ENCODE measurements at places on chromosomes 5 and 9.

DNA sequence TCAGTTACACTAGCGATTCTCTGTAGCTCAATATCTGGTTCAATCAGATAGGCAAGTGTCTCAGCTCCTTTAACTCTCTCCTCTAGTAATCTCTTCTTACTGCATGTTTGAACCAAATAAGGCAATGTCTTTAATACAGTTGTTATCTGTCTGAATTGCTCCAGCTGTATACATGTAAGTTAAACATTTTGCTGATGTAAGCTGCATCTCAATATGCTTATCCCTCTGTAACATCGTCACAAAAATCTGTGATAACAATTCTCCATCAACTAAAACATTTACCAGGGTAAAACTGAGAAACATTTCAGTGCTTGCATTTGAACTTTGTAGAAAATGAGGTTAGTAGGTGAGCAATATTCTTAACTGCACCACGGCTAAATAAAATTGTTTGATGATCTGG is 29.6 kb upstream of the IGFBPL1 start:
- no peak for DNase-seq

- DNase-seq: no peak
These were observed 158.0 kb downstream of the PAX5 start for GRCh38 chr9:36876056-36876455.

DNA sequence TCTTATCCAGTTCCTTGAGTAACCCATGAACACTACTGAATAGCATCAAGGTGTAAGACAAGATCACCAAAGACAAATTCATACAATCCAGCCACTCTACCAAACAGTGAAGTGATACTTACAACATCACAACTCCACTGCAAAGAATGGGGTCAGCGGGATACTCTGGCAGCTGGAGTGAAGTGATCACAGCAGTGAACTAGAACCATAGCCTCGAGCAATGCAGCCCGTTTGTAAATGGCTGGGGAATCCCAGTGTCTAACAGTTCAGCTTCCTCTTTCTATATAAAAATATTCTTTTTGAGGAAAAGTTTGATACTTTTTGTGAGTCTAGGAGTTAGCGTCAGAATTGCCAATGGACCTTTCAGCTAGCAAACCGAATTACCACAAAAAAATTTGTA is 515.2 kb downstream of the ZNF608 start:
- no peak for DNase-seq

GRCh38 chr5:173954671-173955521 is 34.1 kb upstream of the C5orf47 start:
- no peak for DNase-seq

GRCh38 chr5:73215891-73216610 is 43.1 kb downstream of the TMEM174 start:
- peak; percentile 46 for DNase-seq

DNA sequence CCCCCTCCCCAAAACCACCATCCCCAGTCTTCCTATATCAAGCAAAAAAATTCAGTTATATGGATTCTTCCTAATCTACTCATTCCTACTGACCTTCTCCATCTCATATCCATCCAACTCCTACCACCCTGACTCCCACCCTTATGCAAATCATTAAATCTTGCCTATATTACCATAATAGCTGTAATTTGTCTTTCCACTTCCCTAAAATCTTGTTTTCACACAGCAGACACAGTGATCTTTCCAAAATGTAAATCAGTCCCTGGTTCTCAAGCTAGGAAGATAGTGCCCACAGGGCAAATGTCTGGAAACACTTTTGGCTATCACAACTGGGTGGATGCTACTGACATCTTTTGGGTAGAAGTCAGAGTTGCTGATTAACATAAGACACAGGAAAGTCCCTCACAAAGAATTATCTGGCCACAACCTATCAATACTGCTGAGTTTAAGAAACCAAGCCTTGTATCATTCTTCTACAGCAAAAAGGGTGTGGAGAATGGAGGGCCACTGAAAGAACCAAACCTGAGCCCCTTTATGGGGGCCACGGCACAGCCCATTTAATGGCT is 1.4 kb downstream of the SRA1 start:
- no peak for DNase-seq

GRCh38 chr5:150211156-150212030 is 21.5 kb downstream of the SLC6A7 start:
- no peak for DNase-seq

DNA sequence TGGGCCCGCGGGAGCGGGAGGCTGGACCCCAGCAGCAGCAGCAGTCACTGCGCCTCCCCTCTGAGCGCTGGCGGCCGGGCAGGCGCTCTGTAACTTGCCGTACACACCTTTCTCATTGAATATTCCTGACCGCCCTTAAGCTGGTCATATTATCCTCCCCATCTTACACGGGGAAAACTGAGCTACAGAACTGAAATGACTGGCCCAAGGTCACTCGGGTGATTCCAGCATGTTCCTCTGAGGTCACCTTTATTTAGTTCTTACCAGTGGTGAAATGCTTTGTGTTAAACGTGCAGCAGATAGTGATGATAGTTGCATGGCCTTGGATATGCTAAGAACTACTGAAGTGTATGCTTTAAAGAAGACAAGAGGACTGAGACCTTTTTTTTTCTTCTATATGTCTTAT is 607 bp downstream of the UQCRQ start:
- DNase-seq: no peak

DNA sequence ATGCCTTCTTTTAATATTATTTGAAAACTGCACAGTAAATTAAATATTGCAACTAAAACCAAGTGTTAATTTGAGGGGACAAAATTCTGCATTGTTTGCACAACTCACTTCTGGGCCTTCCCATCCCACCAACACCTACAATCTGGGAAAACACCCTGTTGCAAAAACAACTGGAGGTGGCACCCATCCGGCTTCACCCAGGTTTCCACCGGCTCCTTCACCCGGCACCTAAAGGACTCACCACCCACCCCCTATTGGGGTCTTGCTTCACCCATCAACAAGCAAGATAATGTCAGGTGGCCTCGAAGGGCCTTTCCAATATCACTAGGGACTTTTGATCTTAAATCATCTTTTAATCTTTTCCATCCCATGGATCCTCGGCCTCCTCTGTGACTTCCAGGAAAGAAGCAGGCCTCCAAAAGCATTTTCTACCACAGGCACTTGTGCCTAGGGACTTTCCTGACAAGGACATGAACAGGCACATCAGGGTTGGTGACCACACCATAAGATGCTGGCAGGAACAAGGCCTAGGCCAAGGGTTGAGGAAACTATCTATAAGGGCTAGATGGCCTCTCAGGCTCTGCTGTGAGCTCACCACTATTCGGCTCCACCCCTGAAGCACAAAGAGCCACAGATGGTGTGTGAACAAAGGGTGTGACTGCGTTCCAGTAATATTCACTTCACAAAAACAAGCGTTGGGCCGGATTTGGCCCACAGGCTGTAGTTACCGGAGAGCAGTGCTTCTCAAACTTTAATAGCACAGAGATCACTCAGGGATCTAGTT is 205.1 kb downstream of the AUH start:
- no peak for DNase-seq

GRCh38 chr5:163185315-163185714 is 252.1 kb upstream of the CCNG1 start:
- no peak for DNase-seq

DNA sequence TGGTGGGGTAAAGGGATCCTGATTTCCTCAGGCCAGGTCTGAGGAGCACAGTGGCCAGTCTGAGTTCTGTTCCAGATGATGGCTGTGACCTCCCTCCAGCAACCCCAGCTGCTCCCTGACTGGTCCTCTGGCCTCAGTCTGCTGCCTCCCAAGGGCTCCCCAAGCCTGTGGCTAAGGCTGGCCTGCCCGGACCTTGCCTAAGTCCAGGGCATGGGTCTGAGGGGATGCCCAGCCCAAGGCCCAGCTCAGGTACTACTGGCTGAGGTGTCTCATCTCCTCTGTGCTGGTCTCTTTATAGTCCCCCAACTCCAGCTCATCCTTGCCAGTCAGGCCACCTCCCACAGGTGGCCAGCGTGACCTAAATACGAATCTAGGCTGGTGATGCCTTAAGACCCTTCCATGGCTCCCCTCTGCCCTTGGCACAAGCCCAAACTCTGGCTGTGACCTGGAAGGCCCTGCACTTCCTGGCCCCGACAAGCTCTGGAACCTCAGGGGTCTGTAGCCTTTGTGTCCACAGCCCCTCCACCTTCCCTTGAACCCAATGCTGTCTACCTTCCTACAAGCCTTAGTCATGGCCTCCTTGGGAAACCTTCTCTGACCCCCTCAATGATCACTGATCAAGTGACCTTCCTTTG is 9.8 kb downstream of the KIF12 start:
- DNase-seq: no peak

GRCh38 chr9:135769489-135770202 is 67.7 kb downstream of the KCNT1 start:
- DNase-seq: no peak

DNA sequence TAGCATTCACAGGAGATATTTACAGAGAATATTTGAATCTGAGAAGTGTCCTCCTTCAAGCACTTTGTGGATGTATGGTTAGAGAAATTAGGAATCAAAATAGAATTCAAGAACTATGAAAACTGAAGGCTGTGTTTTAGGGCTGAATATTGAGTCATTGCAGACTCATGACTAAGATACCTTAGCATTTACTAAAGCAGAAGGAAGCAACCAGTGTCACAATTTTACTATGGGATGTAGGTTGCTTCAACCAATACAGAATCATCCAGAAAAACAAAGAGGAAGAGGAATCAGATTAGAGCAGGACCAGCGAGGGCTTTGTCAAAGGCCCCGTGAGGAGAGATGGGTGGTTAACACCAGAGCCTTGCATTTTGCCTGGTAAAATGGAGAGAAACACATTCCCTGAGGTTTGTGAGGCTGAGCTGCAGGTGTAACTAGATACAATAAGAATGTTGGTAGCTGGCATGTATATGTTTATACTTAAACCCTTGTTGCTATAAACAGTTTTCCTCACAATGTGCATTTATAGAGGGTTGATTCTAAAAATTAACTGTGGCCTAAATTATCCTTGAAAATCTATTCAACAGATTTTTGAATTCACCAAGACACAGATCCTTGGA is 518.1 kb downstream of the AGTPBP1 start:
- no peak for DNase-seq

GRCh38 chr5:55021821-55022220 is 2.2 kb upstream of the GZMK start:
- peak; percentile 21 for DNase-seq

- no peak for DNase-seq
These were observed 14.5 kb downstream of the GSN start for GRCh38 chr9:121282277-121283079.

DNA sequence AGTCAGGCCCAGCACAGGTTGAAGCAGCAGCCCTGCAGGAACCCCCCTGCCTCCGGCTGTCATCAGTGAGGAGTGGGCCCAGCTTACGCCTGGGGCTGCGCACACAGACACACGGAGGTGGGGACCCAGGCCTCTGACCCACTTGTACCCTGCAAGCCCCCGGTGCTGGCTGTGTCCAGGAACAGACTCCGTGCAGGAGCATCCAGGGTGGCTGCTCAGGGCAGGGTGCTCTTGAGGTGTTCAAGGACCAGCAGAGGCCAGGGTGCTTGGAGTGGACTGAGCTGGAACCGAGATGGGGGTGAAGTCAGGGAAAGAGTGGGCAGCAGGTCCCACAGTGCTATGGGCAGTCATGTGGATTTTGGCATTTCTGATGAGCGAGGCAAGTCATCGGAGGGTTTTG is 199.5 kb downstream of the CACNA1B start:
- DNase-seq: no peak

DNA sequence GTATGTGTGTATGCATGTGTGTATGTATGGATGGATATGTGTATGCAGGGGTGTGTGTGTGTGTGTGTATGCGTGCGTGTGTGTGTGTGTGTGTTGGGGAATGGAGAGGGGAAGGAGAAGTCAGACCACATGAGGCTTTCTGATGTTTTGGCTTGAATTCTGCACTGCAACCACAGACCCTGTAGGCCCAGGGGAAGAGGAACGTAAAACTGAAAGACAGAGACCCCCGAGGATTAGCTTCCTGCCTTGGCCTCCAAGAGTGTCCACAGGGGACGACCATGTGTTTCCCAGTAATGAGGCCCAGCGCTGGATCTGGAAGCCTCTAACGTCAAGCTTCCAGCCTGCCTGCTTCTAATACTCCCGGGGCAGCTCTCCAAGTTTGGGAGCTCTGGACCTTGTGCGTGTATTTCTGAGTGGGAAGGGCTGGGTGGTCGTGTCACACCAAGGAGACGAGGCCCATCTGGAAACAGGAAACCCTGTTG is 5.8 kb downstream of the DCANP1 start:
- DNase-seq: no peak

DNA sequence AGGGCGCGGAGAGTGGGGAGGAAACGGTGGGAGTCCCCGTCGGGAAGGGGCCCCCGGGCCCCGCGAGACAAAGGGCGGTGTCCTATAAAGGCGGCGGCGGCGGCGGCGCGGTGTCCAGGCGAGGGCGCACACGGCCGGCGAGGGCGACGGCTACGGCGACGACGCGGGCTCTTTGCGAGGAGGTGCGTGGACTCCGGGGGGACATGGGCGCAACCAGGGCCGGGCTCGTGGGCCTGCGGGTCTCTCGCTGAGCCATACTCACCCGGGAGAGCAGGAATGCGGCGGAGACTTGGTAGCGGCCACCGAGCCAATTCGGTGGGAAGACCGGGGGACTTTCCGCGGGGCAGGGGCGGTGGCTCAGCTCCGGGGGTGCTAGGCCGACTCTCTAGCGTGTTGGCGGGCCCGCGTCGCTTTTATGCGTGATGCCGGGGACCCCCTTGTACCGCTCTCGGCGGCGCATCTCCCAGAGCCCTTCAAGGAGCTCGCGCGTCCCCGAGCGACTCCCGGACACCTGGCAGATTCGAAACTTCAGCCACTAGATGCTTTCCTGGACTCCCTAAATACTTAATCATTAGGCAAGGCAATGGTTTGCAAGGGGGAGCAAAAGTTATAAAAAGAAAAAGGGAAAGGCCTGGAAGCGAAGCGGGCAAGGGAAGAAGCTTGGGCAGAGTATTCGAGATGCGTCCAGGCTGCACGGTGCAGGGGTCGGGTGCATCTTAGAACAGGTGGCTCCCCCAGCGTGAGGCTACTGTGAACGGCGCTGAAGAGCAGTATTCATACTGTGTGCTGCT is 5.9 kb upstream of the TAL2 start:
- no peak for DNase-seq

Data from NCI-H2107 (cell line).